ENCODE measurements at places on chromosomes 2 and 18. TPM values are rescaled to one million over a fixed set of nuclear protein-coding genes. Genes with fewer than 3 reads are reported as not detected.

- no peak for DNase-seq
These were observed 121.4 kb upstream of the MAP3K20 start for GRCh38 chr2:172953970-172954852.

GRCh38 chr2:230642966-230643365 lies 69.7 kb upstream of the CAB39 start:
- no peak for DNase-seq

DNA sequence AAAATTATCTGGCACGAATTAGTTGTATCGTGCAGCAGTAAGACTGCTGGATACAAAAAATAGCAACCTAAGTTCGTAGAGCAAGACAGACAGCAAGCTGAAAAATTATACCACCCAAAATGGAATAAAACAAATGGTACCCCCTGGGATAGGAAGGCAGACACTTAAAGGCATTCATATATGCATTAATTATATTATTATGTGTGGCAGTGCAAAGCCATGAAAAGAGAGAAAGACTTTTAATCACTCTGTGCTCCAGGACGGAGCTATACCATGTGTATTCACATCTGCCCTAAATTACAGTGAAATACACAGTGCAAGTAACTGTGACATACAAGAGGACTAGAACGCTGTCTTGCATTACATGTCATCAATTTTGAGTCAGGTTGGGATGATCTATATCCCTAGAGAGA lies 235.9 kb downstream of the GULP1 start:
- no peak for DNase-seq

DNA sequence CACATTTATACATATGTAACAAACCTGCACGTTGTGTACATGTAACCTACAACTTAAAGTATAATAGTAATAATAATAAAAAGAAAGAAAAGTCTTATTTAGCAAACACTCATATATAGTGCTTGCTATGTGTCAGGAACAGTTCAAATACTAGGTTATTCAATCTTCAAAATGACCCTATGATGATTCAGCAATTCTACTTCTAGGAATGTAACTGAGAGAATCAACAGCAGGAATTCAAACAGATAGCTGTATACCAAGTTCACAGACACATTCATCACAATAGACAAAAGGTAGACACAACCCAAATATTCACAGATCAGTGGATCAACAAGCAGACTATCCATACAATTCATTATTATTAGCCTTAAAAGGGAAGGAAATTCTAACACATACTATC lies 69.5 kb downstream of the MYO5B start:
- no peak for DNase-seq

GRCh38 chr2:9423922-9424272 lies 443 bp downstream of the CPSF3 start:
- no peak for DNase-seq

BABAM2 gene
- 40.6 TPM for total RNA-seq

DNA sequence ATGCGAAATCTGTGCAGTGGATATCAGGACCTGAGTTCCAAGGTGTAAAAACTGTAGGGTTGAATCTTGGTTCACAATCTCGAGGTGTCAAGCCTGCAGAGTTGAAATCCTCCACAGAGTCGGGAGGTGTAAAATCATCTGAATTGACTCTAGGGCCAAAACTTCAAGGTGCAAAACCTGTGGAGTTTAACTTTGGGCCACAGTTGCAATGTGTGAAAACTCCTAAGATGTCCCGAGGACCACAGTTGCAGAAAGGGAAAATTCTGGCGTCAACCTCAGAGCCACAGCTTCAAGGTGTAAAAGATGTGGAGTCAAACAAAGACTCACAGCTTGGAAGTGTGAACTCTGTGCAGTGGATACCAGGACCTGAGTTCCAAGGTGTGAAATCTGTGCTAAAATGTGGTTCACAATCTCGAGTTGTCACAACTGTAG lies 9.8 kb upstream of the ZNF512 start:
- DNase-seq: no peak

NEU2 gene
- total RNA-seq: not detected

DNA sequence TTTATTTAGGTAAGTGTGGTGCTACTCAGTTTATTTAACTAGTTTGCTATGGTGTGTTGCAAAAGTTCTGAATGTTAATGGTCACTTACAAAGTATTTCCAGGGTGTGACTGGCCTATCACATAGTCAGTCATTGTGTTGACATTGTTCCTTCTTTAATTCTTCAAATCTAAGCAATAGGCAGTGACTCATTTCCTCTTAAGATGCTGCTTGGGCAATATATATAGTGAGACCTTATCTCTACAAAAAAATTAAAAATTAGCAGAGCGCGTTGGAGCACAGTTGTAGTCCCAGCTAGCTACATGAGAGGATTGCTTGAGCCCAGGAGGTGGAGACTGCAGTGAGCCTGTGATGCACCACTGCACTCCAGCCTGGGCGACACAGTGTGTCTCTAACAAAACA lies 5.8 kb upstream of the CCDC88A start:
- DNase-seq: peak; percentile 56

GRCh38 chr2:119697290-119698020 lies 18.5 kb downstream of the TMEM177 start:
- peak; percentile 17 for DNase-seq

- DNase-seq: no peak
These were observed 29.2 kb upstream of the SETBP1 start for GRCh38 chr18:44651478-44651877.

DNA sequence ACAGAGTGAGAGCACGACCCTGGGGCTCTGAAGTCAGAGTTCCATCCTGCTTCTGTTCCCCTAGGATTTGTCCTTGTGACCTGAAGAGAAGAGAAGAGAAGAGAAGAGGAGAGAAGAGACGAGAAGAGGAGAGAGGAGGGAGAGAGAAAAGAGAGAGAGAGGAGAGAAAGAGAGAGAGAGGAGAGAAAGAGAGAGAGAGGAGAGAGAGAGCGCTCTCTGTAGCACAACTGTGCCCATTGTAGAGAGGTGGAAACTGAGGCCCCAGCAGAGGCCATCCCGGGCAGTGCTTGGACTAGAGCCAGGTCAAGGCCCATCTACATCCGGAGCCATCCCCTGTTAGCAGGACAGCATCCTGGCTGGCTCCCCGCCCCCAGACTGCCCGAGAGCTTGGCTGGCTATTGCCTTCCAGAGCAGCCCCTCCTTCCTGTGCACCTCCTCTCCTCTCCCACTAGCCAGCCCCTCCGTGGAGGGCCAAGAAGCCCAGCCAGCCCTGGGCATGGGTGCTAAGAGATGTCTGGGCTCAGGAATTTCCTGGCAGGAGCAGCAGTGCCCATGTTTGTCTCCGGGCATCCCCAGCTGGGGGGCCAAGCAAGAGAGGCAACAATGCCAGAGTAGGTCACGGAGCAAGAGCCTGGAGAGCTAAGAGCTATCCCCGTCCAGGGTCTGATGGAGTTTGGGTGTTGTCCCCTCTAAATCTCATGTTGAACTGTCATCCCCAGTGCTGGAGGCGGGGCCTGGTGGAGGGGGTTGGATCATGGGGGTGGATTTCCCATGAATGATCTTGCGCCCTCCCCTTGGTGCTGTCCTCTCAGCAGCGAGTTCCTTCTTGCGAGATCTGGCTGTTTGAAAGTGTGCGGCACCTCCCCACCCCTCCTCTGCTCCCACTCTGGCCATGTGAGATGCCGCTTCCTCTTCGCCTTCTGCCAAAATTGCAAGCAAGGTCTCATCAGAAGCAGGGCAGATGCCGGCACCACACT lies 18.2 kb upstream of the GPR55 start:
- DNase-seq: no peak

DNA sequence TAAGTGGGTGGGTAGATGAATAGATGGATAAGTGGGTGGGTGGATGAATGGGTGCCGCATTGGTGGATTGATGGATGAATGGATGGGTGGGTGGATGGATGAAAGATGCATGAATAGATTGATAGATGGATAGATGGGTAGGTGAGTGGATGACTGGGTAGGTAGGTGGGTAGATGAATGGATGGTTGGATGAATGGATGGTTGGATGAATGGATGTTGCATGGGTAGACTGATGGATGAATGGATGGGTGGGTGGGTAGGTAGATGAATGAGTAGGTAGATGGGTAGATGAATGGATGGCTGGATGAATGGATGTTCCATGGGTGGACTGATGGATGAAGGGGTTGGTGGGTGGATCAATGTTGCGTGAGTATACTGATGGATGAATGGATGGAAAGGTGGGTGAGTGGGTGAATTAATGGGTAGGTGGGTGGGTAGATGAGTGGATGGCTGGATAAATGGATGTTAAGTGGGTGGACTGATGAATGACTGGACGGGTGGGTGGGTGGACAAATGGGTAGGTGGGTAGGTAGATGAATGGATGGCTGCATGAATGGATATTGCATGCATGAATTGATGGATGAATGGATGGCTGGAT lies 30.5 kb downstream of the ANKMY1 start:
- no peak for DNase-seq

- no peak for DNase-seq
These were observed 103.0 kb downstream of the ZAP70 start for GRCh38 chr2:97816411-97816810.

DNA sequence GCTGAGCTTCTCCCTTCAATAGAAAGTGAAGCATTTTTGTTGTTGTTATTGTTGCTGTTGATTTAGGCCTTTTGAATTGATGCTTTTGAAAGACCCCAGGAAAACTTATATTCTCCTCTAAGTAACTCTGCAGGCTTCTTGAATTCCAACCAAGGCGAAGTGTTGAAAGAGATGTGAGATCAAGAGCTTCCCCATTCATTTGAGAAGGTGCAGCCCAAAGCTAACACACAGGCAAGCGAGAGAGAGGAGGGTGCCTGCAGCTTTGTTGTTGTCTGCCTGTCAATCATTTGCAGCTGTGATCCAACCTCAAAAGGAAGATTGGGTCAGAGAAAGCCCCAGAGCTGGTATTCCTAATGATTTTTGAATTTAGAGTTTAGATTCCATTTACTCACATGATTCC lies 963.6 kb upstream of the CNTNAP5 start:
- no peak for DNase-seq

SAG gene
- 0.21 TPM for total RNA-seq

FSHR gene
- 0.13 TPM for total RNA-seq

DSG2 gene
- 47.7 TPM for total RNA-seq

GRCh38 chr2:5666798-5667197 lies 25.4 kb upstream of the SOX11 start:
- DNase-seq: no peak

ZNF142 gene
- 15.5 TPM for total RNA-seq

AKAIN1 gene
- not detected for total RNA-seq

DNA sequence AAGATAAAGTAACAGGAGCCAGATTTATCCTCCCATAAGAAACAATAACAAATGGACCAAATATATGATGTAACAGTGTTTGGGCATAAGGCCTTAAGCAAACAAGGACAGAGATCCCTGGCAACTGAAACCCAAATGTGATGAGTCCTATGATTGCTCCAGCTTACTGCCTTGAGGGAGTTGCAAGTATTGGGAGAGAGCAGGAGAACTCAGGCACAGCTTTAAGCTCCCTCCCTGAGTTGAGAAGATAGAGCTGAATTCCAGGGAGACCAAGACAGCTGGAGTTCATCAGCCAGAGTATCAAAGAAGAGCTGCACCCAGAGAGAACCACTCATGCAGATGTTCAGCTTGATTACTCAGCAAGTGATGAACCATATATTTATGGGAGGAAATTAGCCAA lies 814.5 kb upstream of the RAB6C start:
- no peak for DNase-seq

ANTXR1 gene
- 56.4 TPM for total RNA-seq

SLC16A14 gene
- 1.9 TPM for total RNA-seq

DNA sequence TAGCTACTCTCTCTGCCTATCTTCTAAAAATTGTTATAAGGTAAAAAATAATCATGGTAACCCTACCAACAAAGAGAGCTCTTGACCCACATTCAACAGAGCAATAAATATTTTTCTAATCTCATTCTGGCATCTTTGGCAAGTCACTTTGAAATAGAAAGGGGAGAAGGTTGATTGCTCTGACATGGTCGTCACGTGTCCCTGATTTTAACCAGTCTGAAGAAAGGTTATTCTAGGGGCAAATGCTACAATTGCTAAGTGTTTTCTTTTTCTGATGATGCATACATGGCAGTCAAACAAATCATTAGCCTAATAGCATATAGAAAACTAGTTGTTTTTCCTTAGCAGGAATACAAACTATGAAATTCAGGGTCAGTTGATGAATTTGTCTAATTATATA lies 153.3 kb upstream of the MAP3K20 start:
- DNase-seq: no peak

DNA sequence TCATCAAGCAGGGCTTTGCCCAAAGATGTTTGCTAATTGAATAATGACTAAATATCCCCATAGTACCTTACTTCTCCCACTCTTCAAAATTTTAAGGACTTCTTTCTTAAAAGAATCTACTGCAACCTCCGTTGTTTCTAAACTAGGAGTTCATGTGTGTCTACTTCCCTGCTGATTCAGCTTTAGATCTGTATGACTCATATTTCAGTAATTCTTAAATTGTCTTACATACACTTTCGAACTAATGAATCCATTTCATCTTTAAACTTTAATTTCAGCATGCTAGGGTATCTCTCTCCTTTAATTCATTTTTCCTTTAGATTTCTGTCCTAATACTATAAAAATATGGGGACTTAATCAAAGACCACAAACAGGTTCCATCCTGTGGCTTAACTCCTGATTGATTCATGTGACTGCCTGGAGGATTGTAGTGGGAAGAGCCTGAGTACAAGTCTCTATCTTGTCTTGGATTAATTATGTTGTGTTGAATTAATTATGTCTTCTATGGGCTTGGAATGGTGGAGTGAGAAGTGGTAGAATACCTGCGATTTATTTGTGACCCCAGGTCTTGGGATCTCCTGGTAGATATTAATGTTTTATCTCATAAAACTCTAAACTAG lies 24.9 kb upstream of the COL5A2 start:
- DNase-seq: no peak

UGT1A5 gene
- total RNA-seq: 1.8 TPM

RAX gene
- total RNA-seq: not detected

CAPN13 gene
- not detected for total RNA-seq

GRCh38 chr2:32933756-32934095 lies 13.0 kb upstream of the LTBP1 start:
- DNase-seq: no peak

GRCh38 chr2:34875091-34875745 lies 1276.1 kb upstream of the FAM98A start:
- DNase-seq: no peak

C2orf68 gene
- 27.1 TPM for total RNA-seq

MAP3K19 gene
- total RNA-seq: not detected

CRYBA2 gene
- not detected for total RNA-seq

PLCD4 gene
- 1.9 TPM for total RNA-seq

DNA sequence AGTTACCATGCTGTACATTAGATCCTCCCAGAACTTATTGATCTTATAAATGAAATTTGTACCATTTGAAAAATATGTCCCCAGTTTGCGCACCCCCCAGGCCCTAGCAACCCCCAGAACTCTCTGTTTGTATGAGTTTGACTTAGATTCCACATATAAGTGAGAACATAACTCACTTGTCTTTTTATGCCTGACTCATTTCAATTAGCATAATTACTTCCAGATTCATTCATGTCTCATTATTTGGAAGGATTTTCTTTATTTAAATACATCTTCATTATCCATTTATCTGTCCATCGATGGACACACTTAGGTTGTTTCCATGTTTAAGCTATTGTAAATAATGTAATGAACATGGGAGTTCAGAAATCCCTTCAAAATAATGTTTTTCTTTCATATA lies 705.9 kb downstream of the CCDC85A start:
- DNase-seq: no peak

Data from thyroid gland (tissue), 4 donors.